ENCODE measurements at places on chromosomes 2 and 18. TPM values are rescaled to one million over a fixed set of nuclear protein-coding genes. Genes with fewer than 3 reads are reported as not detected.

GRCh38 chr18:62763101-62763521 lies 47.8 kb downstream of the PHLPP1 start:
- DNase-seq: no peak

DNA sequence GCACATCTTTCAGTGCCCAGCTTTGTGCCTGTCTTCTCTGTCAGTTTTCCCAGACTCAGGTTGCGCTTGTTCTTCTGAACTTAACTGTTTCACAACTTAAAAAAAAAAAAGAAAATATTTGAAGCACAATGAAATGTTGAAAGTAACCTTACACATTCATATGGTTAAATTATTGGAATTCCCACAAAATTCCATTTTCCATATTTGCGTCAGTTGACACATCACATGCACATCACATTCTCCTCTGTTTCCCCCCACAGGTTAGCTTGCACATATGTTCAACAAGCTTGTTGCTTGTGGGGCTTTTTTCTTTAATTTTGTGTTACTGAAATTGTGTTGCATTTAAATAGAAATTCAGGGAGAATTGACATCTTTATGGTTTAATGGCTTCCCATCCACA lies 8.3 kb downstream of the MYO1B start:
- no peak for DNase-seq

DNA sequence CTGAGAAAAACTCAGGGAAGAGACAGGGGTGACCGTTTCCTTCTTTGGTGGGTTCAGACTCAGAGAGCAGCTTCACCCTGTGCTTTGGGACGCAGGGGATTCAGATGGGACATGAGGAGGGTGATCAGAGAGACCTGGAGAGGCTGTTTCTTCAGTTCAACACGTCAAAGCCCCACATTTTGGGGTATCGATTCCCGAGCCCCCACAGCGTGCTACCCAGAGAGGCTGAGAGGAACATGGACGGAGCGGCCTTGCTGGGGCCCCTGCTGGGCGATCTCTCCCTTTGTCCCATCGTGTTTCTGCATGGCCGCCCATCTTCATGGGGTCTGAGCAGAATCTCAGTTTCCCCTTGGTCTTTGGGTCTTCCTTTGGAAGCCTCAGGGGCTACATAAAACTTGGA lies 38.2 kb upstream of the PXDN start:
- DNase-seq: no peak

DNA sequence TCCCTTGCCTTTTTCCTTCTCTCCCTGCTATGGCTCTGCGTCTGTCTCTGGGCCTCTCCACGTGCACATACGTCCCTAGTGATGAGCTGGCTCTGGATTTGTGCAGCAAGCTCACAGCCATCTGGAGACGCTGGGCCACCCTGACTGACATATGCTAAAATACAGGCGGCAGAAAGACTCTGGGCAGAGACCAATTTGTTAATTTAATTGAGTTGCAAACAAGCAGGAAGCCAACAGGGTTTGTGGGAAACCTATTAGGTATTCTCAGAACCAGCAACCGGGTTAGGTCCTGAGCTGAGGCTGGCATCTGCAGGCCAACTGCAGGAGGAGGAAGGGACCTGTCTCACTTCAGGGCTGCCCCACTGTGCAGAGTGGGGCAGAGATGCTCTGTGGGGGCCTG lies 53.5 kb upstream of the SMAD2 start:
- no peak for DNase-seq

- DNase-seq: no peak
These were observed 41.8 kb upstream of the OTX1 start for GRCh38 chr2:63008838-63009237.

COBLL1 gene
- 26.3 TPM for total RNA-seq

CNDP1 gene
- total RNA-seq: 0.15 TPM

UPP2 gene
- 0.28 TPM for total RNA-seq
